ENCODE measurements at places on chromosomes 5 and 9.

DNA sequence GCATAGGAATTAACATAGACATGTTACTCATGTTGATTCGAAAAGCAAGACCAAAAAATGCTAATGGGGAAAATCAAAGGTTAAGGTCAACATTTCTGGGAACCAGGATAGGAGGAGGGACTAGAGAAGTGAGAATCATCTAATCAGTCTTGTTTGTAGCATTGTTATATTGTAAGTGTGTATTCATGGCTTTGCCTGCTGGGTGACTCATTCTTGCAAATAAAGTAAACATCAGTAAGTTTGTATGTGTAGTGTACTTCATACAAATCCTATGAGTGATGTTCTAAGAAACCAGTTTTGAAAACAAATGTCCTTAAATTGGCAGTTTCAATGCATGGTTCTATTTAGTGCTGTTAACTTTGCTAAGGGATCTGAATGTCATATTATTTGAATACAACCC is 79.0 kb upstream of the TMEM252 start:
- DNase-seq = no peak

GRCh38 chr5:62312674-62313073 is 6.7 kb downstream of the KIF2A start:
- DNase-seq = no peak

- no peak for DNase-seq
Observed at GRCh38 chr9:96859461-96860198, 5.3 kb upstream of the ZNF782 start.

GRCh38 chr9:101443364-101443771 is 7.8 kb upstream of the ALDOB start:
- DNase-seq = no peak

GRCh38 chr9:113558632-113559502 is 95.3 kb downstream of the RGS3 start:
- no peak for DNase-seq

GRCh38 chr5:51433052-51433710 is 49.9 kb downstream of the ISL1 start:
- DNase-seq = no peak

DNA sequence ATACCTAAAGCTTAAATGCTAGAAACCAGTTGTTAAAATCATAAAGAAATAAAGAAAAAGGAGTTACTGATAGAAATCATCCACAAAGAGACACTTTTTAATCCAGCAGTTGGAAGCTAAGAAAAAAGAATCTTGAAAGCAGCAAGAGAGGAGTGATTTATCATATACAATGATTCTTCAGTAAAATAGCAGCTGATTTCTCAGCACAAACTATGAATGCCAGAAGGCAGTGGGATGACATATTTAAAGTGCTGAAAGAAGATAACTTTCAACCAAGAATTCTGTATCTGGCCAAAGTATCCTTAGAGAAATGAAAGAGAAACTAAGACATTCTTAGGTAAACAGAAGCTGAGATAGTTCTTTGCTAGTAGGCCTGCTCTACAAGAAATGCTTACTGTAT is 366.0 kb downstream of the HTR1A start:
- no peak for DNase-seq

DNA sequence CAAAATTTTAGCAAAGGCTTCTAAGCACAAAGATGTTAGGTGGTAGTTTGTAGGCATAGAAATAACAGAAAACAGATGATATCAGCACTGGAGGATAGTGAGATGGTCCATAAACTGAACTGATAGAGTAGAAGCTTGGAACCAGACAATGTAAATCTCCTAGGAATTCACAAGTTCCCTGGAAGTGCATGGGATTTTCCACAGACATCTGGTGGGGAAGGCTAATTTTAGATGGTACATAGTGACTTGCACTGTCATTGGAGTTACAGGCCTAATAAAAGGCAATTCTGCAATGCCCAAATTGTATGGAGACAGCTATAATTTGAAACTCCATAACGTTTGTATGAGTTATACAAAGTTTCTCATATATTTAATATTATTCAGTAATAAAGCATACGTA is 653.0 kb upstream of the MEF2C start:
- DNase-seq = no peak

GRCh38 chr5:131932235-131932634 is 13.2 kb downstream of the MEIKIN start:
- no peak for DNase-seq

- no peak for DNase-seq
Observed at GRCh38 chr9:92564504-92564903, 28.7 kb upstream of the ECM2 start.

Data from stimulated activated CD8-positive, alpha-beta memory T cell treated with anti-CD3 and anti-CD28 coated beads, Interleukin-4, amount 100 ng/mL, for 4 hours (primary cell).